ENCODE measurements at places on chromosomes 4 and X.

DNA sequence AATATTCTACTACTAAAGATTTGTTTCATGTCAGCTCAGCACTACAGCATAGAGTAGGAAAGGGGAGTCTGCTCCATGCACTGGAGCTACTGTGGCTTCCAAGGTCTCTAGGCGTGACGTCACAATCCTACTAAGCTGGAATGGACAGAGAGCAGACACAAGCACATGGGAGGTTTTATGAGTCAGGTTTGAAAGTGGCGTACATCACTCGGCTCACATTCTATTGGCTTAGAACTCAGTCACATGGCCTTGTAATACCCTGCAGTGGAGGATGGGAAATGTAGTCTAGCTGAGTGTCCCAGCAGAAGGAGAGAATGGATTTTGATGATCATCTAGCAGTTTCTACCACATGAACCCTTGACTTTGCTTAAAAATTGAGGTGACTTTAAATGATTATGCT, 624.8 kb upstream of the ATOH1 start:
- peak; percentile 6 for DNase-seq

GRCh38 chr4:73856518-73856917, 3.4 kb downstream of the PF4V1 start:
- no peak for DNase-seq

DNA sequence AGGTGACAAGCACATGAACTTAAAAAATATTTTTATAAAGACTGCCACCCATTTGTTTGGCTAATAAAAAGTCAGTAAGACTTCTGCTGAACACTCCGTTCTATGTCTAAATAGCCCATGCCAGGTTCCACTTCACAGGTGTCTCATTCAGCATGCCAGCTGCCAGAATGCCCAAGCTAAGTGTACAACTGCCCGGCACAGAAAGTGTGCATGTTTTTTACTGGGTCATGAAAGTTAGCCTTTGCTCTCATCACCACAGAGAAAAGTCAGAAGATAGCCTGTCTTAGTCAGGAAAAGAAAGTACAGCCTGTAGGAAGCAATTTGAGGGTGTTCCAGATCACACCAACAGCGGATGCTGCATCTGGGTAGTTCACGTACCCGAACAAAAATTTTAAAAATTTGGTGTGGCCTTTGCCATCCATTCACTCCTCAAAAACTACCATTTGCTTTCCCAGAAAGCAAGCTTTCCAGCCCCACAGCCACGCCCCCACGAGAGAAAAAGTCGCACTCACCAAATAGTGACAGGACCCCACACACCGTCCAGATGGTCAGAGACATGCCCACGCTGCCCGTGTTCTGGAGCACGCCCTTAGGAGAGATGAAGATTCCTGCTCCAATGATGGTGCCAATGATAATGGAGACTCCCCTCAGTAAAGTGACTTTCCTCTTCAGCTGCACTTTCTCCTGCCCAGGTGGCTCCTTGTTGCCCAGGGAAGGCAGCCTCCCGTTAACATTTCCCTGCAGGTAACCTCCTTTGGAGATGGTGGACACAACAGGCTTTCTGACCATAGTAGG, 671 bp downstream of the SLC7A11 start:
- peak; percentile 8 for DNase-seq

- no peak for DNase-seq
These were observed 47.6 kb upstream of the ADAD1 start for GRCh38 chr4:122331195-122331594.

GRCh38 chr4:181219783-181220416, 1023.3 kb upstream of the TENM3 start:
- no peak for DNase-seq

- DNase-seq = peak; percentile 1
These were observed 72.3 kb downstream of the ZNF518B start for GRCh38 chr4:10384974-10385373.

- DNase-seq = no peak
These were observed 115.2 kb upstream of the KIT start for GRCh38 chr4:54542540-54543041.

DNA sequence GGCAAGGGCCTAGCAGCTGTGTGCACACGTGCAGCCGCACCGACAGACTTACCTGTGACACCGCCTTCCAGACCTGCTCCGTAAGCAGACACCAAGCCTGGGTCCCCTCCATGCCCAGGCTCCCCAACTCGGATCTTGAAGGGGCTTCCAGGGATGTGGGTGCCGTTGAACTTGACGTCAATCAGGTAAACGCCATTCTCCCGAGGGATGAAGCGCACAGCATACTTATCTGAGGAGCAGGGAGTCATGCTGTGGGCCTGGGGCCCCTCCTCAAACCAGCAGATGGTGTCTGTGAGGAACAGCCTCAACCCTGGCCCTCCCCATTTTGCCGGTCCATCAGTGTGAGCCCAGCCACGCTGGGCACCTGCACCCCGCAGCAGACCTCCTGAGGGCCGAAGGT, 24.5 kb downstream of the FLNA start:
- no peak for DNase-seq

Data from HEK293T (cell line).